Type B pancreatic cell (in vitro differentiated cells): ENCODE measurements at places on chromosomes 1 and 21.

- DNase-seq: no peak
These were observed 71.4 kb upstream of the GCLM start for GRCh38 chr1:93980320-93981273.

DNA sequence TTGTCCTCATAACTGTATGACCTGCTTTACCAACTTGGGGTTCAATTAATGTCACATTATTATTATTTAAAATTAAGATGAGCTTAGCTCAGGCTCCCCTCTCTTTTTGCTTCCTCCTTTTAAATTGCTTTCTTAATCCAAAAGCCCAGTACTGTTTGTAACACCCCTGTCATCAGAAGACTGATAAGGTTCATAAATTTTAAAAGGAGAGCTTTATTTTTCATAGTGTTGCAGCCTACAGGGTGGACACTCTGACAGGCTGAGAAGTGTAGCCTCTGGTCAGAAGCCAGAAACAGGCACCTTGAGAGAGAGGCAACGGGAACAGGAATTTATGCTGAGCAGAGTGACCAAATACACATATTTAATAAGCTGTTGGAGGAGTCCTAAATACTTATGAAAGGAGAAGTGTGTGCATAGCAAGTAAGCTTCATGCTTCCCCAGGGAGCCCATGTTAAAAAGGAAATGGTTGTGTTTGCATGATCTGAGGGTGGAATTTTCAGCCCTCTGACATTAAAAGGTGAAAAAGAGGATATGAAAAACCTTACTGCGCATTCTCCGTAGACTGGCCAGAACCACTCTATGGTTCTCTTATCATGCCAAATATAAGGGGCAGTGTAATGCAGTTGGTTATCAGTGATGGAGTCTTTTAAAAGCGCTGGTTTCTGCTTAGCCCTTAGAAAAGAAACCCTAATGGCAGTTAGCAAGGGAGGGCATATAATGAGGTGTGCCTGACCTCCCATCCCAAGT is 30.5 kb upstream of the FGGY start:
- no peak for DNase-seq

DNA sequence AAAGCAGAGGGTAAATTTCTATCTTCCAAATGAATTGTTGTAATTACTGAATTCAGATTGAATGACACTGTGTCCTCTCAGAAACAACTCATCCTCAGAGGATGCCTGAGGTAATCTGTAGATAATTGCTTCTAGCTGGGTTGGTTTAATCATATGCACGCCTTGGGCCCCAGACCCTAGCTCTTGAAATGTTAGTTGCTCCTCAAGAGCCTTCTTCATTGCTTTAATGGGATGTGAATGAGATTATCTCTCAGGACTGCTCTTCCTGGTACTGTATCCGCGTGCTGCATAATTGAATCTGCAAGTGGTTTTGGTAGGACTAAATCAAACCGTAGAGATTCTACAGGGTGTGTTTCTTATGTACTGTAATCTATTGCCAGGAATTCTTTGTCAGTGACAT is 569.3 kb upstream of the NEGR1 start:
- DNase-seq: no peak

DNA sequence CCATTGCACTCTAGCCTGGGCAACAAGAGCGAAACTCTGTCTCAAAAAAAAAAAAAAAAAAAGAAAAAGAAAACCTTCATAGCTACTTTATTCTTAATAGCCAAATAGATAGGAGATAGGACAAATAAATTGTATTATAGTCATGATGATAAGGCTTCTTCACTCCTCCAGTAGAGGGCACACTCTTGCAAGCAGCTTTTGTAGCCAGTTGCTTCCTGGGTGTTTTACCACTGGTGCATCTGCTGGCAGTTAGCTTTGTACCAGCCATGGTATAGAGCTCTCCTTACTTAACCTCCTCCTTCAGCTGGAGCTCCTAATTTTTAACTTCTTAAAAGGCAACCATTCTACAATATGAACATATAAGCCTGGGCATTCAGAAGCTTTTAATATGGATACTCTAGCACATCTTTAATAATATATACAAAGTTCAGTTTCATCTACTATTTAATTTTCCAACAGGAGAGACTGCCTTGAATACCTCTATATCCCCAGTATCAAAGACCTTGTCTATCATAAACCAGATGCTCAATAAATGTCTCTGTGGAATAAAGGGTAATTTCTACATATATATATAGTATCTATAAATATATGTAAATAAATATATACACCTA is 35.8 kb downstream of the EVI5 start:
- no peak for DNase-seq

GRCh38 chr21:42409366-42409765 is 5.7 kb downstream of the UBASH3A start:
- no peak for DNase-seq

GRCh38 chr1:8945568-8945967 is at the start of gene CA6:
CA6 (plus strand) TSS chr1:8945868; CDS start chr1:8945887, 19 bp downstream.
- DNase-seq: no peak

DNA sequence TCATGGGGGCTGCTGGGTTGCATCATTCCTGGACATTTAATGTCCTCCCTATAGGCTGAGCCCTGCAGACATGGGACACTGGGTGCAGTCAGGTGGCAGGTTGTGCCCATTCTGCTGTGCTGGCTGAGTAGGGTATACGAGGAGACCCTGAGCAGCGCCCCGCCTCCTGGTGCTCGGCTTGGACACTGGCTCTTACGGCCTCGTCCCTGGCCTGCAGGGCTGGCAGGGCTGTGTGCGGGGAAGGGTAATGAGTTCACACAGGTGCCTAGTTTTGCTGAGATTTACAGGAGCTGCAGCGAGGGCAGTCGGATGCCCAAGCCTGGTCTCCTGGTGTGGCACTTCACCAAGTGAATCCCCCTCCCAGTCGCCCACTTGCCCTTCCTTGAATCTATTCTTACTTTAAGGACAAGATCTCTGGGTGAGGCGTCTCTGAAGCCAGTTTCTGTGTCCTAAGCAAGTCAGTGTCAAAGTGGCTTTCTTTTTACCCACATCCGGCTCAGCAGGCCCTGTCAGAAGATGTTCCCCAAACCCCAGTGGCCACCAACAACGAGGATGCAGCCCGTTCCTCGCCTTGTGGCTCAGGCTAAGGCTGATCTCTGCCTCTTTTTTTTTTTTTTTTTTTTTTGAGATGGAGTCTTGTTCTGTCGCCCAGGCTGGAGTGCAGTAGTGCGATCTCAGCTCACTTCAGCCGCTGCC is 73.2 kb downstream of the MAN1C1 start:
- no peak for DNase-seq

DNA sequence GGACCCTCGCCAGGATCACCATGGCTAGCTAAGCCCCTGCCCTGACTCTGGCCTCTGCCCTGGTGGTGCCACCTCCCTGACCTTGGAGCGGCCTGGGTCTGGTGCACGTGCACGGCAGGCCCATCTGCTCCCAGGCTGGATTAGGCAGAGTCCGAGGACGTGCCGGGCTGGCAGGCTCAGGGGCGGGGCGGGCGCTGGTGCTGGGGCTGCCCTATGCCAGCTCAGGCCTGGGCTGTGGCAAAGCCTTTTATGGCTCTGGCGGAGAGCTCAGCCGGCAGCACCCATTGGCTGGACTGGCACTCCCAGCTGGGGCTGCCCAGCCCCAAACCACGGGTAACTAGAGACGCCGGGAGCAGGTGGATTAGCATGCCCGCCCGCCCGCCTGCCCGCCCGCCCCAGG is 17.1 kb upstream of the EDN2 start:
- no peak for DNase-seq

DNA sequence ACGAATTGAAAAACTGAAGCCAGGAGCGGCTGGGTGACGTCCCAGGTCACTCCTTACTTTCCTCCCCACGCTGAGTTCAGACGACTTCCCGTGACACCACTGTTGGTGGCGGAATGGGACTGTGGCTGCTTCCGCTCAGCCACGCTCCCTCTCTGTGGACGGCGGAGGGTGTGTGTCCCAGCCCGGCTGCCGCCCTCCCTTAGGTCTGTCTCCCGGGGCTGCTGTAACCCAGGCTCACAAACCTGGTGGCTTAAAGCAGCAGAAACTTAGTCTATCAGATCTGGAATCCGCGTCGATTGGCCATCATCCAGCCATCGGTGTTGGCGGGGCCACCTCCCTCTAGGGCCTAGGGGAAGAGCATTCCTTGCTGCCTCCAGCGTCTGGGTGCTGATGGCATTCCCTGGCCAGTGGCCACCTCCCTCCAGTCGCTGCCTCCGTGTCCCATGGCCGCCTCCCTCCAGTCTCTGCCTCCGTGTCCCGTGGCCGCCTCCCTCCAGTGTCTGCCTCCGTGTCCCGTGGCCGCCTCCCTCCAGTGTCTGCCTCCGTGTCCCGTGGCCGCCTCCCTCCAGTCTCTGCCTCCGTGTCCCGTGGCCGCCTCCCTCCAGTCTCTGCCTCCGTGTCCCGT is 17.5 kb downstream of the TRPM2 start:
- DNase-seq: peak; percentile 56

DNA sequence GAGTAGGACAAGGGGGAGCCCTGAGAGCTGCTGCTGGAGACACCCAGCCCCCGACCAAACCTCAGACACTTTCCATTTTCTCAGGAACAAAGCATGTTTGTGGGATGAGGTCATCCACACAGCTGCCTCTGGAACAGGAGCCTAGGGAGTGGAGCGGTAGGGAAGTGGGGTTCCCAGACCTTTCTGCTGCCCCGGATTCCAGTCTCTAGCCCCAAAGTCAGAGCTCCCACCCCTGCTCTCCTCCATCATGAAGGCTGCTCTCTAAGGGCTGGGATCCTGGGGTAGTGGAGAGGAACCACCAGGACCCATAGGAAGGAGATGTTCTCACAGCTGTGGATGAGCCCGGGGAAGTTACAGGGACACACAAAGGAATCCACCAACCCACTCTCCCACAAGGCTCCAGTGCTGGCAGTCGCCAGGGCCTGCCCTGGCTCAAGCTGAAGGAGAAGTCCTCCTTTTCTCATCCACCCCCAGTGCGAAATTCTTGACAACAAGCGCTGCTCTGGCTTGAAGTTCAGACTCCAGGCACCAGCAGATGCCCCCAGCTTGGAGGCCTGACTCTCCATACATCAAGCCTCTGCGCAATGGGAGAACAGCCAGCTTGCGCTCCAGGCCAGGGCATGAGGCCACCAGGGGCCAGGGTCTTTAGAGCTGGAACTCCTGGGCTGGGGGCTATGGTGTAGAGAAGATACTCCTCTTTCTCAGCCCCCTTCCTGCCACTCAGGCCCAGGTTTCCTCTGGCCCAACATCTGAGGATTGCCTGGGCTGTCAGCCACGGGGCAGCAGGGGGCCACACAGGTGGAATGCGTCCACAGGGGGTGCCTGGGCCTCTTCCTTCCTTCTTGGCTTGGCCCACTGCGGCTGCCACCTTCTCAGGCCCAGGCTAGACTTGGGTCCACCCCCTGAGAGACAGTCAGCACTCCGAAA is 4.5 kb downstream of the FHL3 start:
- DNase-seq: no peak

GRCh38 chr1:12220890-12221289 is 8.9 kb upstream of the VPS13D start:
- no peak for DNase-seq
